ENCODE measurements at places on chromosomes 5 and 9.

GRCh38 chr5:179912951-179913350, 5.3 kb upstream of the TBC1D9B start:
- DNase-seq, result no peak

GRCh38 chr5:160231783-160232342, 2.6 kb downstream of the FABP6 start:
- DNase-seq, result no peak

DNA sequence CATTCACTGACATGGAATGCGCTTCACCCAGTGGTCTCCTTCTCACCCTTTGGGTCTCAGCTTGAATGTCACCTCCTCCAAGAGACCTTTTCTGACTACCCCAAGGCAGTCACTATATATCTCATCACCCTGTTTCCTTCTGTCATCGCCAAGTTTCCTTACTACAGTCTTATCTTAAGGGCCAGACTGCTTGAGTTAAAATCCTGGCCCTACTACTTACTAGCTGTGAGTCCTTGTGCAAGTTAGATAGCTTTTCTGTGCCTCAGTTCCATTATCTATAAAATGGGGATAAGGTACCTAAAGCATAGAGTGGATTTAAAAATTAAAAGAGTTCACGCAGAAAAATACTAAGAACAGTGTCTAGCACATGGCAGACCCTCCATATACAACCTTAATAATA, 132.4 kb downstream of the GABBR2 start:
- no peak for DNase-seq

DNA sequence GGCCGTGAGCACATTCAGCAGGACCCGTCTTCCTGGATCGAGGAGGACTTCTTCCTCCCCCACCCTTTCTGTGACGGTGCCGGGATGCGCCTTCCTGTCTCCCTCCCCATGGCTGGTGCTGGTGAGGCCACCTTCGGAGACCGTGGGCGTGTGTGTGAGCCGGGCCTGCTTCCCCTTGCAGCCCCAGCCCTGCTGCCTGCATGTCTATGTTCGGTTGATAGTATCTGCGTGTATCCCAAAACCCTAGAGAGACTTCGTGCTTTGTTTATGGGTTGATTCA, 12.8 kb downstream of the CEP72 start:
- DNase-seq, result no peak

- peak; percentile 91 for DNase-seq
These were observed 446.4 kb downstream of the ISL1 start for GRCh38 chr5:51829691-51830090.

DNA sequence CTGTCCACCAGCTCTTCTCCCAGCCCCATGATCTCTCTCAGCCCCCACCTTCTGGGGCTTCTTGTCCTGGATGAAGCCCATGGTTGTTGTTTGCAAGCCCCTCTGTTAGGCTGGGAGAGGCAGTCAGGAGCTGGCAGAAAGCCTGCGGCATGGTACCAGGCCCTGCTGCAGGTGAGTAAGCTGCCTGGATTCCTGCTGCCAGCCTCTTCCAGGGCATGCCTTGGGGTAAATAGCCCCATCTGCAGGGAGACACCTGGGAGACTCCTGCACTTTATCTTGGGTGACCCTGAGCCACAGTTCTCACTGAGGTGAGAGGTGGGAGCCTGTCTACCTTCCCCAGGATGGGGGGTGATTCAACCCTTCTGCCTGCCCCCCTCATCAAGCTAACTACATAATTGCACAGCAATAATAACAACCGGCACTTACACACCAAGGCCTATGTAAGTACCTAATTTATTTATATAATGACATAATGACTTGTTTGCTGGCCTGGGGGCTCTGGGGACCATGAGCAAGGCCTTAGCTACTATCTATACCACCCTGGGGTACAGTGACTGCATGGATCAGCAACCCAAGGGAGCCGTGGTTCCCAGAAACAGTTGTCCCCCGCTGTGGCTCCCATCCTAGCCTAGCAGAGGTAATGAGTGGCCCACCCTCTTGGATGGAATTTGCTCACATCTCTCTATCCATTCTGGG, 116.0 kb downstream of the PSD2 start:
- DNase-seq, result no peak

- no peak for DNase-seq
These were observed 51.2 kb downstream of the SIL1 start for GRCh38 chr5:139146809-139147482.

- no peak for DNase-seq
These were observed 418.4 kb upstream of the SGCD start for GRCh38 chr5:155908543-155908942.

GRCh38 chr9:129775448-129775798, 22.6 kb upstream of the PTGES start:
- DNase-seq, result no peak

- no peak for DNase-seq
These were observed 135.2 kb upstream of the HMHB1 start for GRCh38 chr5:143676802-143677201.

GRCh38 chr5:159833846-159834245, 82.4 kb upstream of the ADRA1B start:
- DNase-seq, result no peak

DNA sequence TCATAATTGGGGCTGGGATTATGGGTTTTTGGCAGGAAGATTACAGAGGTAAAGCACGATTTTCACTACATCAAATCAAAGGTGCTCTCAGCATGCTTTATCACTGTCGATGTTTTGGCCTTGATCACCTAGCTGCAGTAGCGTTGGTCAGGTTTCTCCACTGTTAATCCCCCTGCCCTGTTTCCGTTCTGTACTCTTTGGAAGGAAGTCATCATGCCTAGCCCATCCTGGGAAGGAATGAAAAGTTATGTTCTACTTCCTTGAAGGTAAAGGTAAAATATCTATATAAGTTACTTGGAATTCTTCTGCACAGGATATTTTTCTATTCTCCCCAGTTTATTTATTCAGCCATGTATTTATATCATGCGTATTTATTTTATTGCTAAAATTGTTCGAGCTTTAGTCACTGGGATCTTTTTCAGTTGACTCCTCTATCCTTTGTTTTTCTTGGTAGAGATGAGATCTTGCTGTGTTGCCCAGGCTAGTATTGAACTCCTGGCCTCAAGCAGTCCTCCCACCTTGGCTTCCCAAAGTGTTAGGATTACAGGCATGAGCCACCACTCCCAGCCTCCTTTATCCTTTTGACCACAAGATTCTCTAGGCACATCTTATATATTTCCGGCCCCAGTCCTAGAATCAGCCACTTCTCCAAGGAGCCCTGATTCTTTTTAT, 25.3 kb downstream of the FAF2 start:
- DNase-seq, result no peak
